Stimulated activated naive CD4-positive, alpha-beta T cell treated with Interleukin-2 at 50 U/mL for 16 hours (primary cell): ENCODE measurements at places on chromosomes 11 and 22.

GRCh38 chr11:64757549-64758329, 2.0 kb downstream of the PYGM start:
- DNase-seq, result no peak

DNA sequence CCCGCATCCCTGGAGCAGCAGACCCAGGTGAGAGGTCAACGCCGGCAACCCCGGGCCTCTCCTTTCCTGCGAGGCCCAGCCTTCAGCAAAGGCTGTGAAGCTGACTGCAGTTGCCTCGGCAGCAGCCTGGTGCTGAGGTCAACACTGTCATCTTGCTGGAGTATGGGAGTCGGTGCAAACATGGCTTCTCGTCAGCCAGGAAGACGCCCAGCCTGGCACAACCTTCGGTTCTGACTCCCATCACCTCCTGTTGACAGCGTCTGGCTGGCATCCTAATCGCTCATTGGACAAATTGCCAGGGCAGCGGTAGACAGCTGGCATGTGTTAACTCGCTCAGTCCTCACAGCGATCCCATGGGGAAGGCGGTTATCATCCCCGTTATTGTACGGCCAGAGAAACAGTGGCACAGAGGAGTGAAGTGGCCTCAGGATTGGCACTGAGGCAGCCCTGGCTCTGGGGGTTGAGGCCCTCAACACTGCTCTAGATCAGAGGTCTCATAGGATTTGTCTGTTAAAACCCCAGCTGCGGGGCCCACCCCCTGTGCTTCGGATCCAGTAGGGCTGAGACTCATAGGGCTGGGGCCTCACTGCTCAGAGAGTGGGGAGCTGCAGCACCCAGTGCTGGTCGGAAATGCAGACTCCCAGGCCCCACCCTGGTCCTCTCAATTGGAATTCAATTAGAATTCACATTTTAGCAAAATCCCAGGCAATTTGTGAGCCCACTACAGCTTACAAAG, 39.3 kb upstream of the TP53I11 start:
- DNase-seq, result no peak

GRCh38 chr11:67300256-67300755, 3.0 kb upstream of the SSH3 start:
- no peak for DNase-seq

DNA sequence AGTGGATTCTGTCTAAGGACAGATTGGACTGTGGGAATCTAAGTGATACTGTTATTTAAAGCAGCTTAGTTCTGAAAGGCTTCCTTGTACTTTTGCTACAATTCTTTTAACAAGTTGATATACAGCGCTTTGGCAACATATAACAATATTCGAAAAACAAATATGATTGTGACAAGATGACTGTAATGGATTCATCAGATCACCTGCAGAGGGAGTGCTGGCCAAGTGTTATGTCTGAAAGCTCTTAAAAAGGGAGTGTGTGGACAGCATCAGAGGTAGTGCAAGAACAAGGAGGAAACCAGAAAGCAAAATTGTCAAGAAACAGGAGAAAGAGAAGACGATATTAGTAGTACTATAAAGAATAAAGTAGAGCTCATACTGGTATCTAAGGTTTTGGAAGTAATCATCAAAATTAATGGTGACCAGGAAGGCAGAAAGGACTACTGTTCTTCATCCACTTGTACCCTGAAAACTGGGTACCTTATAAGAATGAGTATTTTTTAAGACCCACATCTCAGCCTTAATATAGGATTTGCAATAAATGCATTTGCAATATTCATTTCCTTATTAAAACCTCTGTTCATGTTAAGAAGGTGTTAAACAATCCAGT, 1112.0 kb upstream of the CCDC90B start:
- no peak for DNase-seq

- DNase-seq, result no peak
Measured at GRCh38 chr22:44489817-44490216, 8.2 kb downstream of the RTL6 start.

GRCh38 chr22:47586038-47586437, 823.6 kb downstream of the TBC1D22A start:
- DNase-seq, result no peak

GRCh38 chr11:64208796-64209562, 2.5 kb downstream of the FERMT3 start:
- DNase-seq, result no peak

DNA sequence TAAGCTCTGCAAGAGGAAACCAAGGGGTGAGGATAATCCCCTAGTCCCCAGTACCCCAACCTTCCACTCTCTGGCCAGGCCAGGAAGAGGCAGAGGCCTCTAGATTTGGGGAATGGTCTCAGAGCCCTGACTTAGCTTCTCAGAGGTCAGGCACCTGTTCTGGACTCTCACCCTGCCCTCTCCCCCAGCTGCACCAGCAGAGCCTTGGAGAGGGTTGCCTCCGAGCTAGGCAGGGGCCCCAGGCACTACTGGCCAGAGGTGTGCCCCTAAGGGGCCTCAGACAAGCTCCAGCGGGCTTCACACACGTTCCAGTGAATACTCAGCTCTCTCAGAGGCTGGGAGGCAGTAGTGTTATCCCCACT, 8.0 kb downstream of the FREY1 start:
- no peak for DNase-seq

- no peak for DNase-seq
Measured at GRCh38 chr11:63554877-63555223, 8.3 kb downstream of the PLAAT2 start.

GRCh38 chr11:33185756-33186155, 24.5 kb upstream of the CSTF3 start:
- no peak for DNase-seq

GRCh38 chr11:64621283-64622019, 30.4 kb downstream of the SLC22A12 start:
- DNase-seq, result no peak

DNA sequence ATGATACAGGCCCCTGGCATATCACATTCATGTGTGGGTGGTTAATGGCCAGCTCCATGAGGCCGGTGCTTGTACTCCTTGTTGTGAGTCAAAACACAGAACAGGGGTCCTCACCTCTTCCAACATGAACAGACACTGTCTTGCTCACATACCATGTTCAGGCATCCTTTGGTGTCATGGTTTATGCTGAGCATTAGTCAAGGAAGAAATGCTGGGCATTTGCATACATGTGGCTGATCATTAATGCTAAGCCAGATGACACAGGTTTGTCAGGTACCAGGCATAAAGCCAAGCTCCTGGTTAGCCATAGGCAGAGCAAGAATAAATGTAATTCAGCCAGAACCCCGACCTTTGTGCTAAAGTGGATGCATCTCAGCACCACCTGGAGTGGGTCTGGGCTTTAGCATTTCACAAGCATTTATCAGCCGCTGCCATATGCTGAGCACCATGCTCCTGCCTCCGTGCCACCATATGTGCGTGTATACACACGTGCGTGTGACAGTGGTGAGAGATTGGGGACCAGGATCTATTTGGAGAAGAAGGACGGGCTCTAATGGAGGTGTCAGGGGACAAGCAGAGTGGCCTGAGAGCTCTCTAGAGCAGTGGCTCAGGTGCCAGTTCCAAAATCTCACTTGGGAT, 55.0 kb downstream of the MICAL2 start:
- no peak for DNase-seq

GRCh38 chr22:21816787-21817496, 50.5 kb downstream of the MAPK1 start:
- DNase-seq, result no peak

- DNase-seq, result no peak
Measured at GRCh38 chr22:20439928-20440575, 2.4 kb upstream of the SCARF2 start.

DNA sequence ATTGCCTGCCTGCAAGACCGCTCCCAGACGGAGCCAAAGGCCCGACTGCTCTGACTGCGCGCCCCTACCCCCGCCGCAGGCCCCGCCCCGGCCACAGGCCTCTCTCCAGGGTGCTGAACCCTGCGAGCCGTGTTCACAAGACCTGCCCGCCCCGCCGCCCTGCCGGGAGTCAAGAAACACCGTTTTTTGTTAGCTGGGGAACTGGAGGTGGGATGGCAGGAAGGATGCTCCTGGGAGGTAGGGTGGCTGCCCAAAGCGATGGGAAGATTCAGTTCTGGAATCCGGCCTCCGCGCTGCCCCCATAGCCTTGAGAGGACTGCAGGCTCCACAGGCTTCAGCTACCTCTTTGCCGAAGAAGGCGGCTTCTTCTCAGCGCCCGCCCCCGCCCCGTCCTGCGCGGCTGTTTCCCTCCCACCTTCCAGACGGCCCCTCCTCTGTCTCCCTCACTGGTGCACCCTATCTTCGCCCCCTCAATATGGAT, 2.7 kb upstream of the PDE2A start:
- DNase-seq, result peak; percentile 38

- DNase-seq, result no peak
Measured at GRCh38 chr11:55942785-55943392, 6.7 kb upstream of the OR5I1 start.

GRCh38 chr11:108734956-108735559, 70.2 kb downstream of the DDX10 start:
- no peak for DNase-seq

DNA sequence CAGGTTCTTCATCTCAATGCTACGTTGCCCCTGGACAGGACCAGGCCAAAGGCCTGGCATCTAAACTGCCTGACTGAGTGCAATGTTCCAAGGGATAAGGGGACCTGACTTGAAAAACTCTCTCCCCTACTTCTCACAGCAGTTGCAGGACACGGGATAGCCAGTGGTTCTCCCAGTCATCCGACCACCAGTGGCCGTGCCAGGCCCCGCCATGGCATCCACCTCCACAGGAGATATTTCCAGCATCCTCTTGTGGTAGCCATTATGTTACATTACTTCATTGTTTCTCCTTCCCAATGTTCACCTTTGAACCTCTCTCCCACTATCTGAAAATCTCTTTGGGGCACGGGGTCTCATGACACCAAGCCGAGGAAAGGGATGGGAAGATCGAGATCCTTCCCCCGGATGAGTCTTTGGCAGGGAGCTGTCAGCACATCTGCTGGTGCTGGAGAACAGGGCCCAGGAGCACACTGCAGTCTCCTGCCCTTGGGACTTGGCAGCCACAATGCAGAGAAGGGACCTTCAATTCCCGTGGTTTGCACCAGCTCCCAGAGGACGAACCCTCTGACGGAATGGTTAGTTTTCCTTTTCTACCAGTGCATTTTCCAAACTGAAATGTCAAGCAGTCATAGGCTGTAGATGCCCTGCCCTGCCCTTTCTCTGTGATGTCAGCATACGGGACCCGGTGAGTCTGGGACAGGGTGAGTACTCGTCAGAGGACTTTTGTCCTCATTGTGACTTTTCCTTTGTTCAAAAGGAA, 121.2 kb downstream of the ETS1 start:
- DNase-seq, result no peak

GRCh38 chr22:28706845-28707244, 27.2 kb upstream of the TTC28 start:
- DNase-seq, result no peak

DNA sequence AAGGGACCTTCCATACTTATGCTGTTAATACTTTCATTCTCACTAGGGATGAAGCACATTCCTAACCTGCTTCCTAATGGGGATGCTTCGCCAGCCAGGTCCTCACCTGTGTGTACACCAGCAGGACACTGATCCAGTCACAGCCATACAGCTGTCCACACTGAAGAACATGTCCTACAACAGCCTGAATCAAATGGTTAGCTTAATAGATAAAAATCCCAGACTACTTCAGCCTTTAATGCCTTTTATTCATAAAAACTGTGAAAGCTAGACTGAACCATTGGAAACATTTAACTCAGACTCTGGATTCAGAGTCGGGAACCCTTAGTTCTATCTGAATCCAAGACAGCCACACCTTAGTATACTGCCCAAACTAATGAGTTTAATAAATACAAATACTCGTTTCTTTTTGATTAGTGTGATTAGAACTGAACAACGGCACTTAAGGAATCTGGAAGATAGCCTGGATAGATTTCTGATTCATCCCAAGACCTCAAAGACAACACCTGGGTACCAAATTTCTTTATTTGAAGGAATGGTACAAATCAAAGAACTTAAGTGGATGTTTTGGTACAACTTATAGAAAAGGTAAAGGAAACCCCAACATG, 3.3 kb downstream of the FTH1 start:
- no peak for DNase-seq

DNA sequence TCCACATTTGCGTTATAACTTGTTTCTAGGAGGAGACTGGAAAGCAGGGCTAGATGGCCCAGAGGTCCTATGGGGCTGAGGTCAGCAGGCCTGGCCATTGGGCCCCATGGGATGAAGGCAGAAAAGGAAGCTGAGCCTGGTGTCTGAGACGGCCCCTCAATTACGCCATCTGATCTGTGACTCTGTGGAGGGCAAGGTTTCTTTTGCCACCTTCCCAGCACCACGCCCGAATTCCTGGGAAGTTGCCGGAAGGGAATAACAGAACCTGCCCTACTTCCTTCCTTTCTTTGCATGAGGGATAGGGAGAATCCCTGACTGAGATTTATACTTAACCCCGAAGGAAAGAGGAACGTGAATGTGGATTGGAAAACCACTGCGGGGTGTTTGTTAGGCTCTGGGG, 118.1 kb downstream of the MPPED1 start:
- DNase-seq, result no peak

DNA sequence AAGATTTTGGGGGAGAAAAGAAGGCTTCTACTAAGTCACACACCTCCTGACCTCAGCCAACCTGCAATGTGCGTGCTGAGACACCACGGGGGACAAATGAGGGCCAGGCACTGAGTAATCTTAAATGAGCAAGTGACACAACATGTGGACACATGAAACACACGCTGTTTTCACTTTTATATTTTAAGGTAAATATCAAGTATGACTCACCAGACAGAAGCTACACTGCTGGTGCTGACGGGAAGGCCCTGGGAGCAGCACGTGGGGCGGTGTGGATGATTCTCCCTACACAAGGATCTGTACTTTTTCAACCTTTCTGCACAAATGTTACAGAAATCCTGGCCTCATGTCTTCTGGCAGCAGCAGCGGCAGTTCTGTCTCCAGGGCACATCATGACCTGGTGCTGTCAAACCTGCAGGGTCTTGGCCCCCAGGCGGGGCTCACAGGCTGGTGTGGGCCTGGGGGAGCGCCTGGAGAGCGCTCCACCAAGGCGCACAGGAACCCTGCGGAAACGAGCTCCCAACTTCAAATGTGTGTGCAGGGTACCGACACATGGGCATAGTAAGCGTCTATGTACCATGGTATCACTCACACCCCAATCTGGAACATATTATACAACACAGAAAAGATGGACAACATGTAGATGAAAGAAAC, 61.7 kb downstream of the DGCR2 start:
- no peak for DNase-seq

GRCh38 chr22:41799486-41800347, 762 bp upstream of the CCDC134 start:
- peak; percentile 23 for DNase-seq

- no peak for DNase-seq
Measured at GRCh38 chr11:20658135-20658534, 11.3 kb upstream of the NELL1 start.
